ENCODE measurements at places on chromosomes 13 and 19.

GRCh38 chr13:25080773-25081172 lies 15.2 kb upstream of the PABPC3 start:
- DNase-seq: no peak

- DNase-seq: no peak
Observed at GRCh38 chr13:22929381-22930126, 251.2 kb upstream of the SGCG start.

- DNase-seq: peak; percentile 65
Observed at GRCh38 chr13:110713981-110714796, 689 bp downstream of the ING1 start.

GRCh38 chr13:59495299-59495698 lies 668.4 kb downstream of the DIAPH3 start:
- DNase-seq: no peak

DNA sequence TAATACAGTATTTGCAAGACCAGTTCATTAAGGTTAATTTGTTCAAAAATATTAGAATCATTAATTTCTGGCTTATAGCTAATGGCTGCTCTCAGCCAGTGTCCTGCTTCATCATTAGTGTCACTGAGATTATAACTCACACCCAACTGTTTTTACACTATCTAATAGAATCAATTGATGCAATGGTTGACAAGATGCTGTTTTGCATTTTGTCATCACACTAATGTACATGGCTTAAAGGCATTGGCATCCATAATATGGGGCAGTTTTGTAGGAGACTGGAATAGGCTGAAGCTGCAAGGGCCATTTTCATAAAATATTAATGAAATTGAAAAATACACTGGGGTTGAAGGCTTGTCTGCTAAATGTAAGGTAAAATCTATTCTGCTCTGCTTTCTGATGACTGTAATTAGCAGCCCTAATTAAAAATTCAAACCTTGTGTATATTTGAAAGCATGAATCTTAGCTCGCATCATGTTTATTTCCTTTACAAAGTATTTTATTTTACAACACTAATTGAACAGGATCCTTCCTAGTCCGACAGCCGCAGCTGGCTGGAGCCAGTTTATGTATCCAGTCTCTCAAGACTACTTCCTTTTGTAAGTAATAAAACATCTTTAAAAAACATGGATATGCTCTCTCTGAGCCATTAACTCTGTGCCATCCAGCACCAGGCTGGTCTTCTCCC lies 296.7 kb downstream of the POU4F1 start:
- no peak for DNase-seq

GRCh38 chr19:16465239-16465638 lies 6.5 kb downstream of the EPS15L1 start:
- DNase-seq: no peak

GRCh38 chr13:69948016-69948415 lies 159.6 kb upstream of the ATXN8OS start:
- no peak for DNase-seq

GRCh38 chr13:74973935-74974879 lies 507.8 kb downstream of the TBC1D4 start:
- no peak for DNase-seq

GRCh38 chr13:32878163-32878562 lies 138.1 kb upstream of the KL start:
- DNase-seq: no peak
